ENCODE measurements at places on chromosomes 6 and 20.

DNA sequence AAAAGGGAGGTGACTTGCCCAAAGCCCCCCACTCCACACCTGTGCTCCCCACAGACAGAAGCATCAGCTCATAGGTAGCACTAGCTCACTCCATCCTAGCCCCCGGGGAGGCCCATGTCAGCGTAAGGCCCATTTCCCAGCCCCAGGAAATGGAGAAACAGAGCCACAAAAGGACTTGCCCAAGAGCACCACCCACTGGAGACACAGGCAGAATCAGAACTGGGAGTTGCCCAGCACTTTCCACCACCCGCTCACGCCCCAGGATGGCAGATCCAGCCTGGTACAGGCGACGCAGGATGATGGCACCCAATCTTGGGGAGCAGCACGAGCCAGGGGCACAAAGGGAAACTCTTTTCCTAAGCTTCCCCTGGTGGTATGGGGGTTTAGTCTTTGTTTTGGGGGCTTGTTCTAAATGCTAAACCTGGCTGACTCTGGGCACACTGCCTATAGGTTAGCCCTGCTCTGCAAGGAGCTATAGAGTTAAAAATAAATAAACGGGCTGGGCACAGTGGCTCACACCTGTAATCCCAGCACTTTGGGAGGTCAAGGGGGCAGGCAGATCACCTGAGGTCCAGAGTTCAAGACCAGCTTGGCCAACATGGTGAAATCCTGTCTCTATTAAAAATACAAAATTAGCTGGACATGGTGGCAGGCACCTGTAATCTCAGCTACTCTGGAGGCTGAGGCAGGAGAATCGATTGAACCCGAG is 11.8 kb downstream of the C20orf203 start:
- no peak for DNase-seq

DNA sequence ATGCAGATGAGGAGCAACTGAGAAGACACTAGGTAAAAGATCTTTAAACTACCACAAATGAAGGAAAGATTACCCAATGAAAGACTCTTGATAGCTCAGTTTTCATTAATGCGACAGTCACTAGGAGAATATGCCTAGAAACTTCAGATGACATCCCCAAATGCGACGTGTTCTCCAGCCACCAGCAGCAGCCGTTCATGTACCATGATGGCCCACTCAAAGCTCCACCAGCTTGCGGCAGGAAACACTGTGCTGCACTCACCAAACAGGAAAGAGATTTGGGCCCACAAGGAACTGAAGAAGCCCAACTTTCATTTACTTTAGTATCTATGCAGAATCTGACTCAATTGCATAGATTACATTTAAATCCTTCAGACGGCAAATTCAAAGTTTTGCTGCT is 7.5 kb downstream of the DIDO1 start:
- no peak for DNase-seq

- DNase-seq: no peak
Measured at GRCh38 chr20:36547186-36548005, 6.1 kb downstream of the MYL9 start.

DNA sequence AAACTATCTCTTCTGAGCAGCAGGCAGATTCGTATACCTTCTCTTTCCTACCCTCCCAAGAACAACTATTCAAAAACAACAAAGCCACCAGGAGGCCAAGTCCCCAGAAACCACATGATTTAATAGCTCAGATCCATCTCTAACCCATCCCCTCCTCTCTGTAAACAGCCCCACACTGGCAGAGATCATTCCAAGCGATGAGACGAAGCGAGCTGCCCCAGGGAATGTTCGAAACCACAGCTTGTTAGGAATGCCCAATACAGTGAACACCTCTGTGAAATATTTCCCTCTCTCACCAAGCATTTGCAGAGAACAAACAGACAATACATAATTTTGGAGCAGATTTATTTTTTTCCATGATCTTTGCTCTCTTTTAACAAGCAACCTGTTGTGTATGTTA is 231.8 kb downstream of the SOD2 start:
- peak; percentile 4 for DNase-seq

DNA sequence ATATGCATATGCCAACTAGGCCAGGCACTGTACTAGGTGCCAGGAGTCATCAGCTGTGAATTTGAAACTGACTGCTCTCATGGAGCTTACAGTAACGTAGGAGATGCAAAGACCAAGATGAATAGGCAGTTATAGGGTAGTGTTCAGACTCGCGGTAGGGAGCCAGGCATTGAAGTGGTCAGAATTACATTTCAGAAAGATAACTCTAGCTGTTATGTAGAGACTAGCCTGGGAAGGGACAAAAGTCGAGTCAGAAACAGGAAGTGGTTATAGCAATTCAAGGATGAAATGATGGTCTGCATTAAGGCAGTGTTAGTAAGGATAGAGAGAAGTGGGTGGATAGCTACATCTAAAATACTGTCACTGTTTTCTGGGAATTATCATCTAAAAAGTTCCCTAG is 56.6 kb downstream of the PCMT1 start:
- DNase-seq: peak; percentile 12

GRCh38 chr6:81785377-81785776 is 32.9 kb upstream of the TENT5A start:
- no peak for DNase-seq

GRCh38 chr6:150336299-150336698 is 32.5 kb upstream of the IYD start:
- DNase-seq: peak; percentile 16

DNA sequence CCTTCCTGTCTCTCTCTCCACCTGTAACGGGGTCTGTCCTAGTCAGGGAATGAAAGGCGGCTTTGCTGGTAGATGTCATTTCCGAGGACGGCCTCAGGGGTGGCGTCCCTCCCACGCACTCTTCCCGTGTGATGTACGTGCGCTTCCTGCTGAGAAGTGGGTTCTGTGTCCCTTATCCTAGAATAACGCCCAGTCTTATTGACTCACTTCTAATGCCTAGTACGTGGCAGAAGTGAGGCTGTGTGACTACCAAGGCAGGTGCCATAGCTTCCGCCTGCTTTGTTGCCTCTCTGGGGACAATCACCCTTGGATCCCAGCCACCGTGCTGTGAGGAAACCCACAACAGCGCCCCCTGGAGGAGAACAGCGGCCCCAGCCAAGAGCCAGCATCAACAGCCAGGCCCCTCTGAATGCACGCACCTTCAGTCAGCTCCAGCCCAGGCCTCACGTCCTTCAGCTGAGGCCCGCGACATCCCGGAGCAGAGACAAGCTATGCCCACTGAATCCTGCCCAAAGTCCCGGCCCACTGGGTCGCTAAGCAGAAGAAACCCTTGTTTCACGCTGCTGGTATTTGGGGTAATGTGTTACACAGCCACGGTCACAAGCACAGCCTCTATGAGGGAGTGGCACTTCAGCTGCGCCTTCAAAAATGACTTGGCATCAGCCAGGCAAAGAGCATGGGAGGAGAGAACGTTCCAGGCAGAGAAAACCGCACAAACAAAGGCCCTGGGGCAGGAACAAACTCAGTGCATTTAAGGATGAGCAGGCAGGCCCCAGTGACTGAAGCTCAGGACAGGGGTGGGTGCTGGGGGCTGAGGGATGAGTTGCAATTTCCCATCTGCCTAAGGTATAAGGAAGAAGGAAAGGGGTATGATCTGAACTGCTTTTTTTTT is 224.2 kb downstream of the NFATC2 start:
- DNase-seq: peak; percentile 60

DNA sequence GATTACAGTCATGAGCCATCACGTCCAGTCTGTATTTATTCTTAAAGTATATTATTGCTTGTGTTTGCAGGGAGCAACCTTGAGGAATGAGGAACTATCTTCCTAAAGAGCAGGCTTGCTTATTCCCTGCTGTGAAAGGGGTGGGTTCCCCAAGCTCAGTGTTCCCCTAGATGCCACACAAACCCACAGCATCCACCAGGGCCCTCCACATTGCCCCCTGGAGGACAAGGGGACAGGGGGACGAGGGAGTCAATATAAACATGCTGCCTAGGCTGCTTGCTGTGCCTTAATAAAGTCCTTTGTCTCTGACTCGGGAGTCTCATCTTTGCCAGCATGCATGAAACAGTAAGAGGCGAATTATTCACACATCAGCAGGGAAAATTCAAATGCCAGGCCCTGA is 8.0 kb upstream of the IDH3B start:
- no peak for DNase-seq

GRCh38 chr20:44011251-44011940 is 96.7 kb downstream of the TOX2 start:
- no peak for DNase-seq

- peak; percentile 58 for DNase-seq
Measured at GRCh38 chr6:87436435-87436834, 28.7 kb downstream of the CFAP206 start.

GRCh38 chr20:53608456-53609452 is 15.1 kb upstream of the ZNF217 start:
- DNase-seq: no peak

DNA sequence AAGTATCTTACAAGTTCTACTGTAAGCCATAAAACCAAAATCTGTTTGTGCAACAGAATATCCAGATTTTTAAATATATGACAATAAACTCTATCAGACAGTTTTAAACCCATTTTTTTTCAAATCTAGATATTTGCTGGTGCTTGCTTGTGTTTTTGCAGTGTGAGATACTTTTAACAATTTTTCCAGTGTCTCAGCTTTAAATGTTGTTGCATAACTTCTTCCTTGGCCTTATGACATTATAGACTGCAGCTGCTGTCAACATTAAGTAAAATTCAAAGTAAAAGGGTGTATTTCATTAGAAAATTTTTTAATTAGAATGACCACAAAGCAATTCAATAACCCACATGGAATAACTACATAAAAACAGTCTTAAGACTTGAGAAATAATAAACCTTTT is 139.5 kb downstream of the PTPRK start:
- no peak for DNase-seq

GRCh38 chr6:27791182-27791943 is 120.8 kb downstream of the OR2B2 start:
- DNase-seq: peak; percentile 88

GRCh38 chr6:11384531-11385309 is 152.3 kb upstream of the NEDD9 start:
- DNase-seq: peak; percentile 13

GRCh38 chr20:21104921-21105320 is 1.2 kb downstream of the LINC00237 start:
- no peak for DNase-seq

DNA sequence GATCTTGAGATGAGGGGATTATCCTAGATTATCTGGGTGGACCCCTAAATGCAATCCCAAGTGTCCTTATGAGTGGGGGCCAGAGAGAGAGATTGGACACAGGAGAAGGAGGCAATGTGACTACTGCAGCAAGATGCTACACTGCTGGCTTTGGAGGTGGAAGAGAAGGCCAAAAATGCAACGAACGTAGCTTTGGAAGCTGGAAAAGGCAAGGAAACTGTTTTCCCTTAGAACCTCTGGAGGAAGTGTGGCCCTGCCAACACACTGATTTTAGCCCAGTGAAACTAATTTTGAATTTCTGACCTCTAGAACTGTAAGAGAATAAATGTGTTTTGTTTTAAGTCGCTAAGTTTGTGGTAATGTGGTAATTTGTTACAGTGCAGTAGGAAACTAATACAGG is 15.7 kb downstream of the PPARD start:
- DNase-seq: no peak

- DNase-seq: no peak
Measured at GRCh38 chr6:48377115-48377514, 266.1 kb upstream of the PTCHD4 start.

DNA sequence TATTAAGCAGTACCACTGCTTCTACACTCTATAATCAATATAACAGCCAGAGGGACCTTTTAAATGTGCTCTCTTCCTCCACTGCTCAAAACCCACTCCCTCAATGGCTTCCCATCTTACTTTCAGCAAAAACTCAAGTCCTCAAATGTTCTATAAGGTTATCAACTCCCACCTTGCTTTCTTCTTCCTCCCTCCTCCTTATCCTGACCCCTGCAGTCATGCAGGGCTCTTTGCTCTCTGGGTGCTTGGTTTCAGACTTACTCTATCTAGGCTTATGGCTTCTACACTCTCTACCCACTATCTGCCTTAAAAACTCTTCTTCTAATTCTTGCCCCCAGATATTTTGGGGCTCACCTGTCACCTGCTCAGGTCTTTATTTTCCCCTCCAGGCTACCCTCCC is 5.3 kb downstream of the ARHGAP18 start:
- DNase-seq: no peak

DNA sequence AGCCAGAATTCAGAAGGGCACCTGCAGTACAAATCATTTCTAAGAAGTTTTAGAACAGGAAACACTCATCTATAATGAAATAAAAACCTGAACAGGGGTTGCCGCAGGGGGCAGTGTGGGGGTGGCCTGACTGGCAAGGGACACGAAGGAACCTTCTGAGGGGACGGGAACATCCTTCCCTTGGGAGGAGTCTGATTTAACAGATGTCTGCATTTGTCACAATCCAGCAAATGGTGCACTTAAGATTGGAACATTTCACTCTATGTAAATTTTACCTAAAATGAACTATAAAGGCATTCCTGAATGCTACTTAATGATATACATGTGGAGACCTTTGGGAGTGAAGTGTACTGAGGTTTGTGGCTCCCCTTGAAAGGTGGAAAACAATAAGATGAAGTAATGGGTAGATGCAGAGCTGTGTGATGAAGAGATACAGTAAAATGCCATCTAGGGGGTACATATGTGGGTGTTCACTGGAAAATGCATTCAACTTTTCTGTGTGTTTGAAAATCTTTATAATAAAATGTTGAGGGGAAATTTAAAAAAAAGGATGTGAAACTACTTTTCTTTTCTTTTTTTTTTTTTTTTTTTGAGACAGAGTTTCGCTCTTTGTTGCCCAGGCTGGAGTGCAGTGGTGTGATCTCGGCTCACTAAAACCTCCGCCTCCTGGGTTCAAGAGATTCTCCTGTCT is 89.5 kb downstream of the SNX5 start:
- DNase-seq: peak; percentile 9

- DNase-seq: no peak
Measured at GRCh38 chr6:56293781-56294180, 46.4 kb upstream of the COL21A1 start.

DNA sequence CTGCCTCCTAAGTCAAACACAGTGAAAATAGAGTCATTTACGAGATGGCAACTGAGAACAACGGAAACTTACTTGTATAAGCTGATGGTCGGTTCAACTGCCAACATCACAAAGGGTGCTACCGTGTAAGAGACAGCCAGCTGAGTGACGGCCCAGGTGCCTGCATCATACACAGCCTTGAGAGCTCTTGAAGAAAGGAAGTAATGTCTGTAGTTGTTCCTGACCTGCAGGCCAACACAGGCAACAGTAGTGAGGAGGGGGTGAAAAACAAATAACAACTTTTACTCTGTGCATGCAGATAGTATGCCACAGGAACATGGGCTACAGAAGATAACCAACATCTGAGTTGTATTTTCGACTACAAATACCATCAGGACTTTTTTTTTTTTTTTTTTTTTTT is 102.7 kb downstream of the MBOAT1 start:
- DNase-seq: no peak

- peak; percentile 24 for DNase-seq
Measured at GRCh38 chr6:156876302-156876701, 99.1 kb downstream of the ARID1B start.

- DNase-seq: no peak
Measured at GRCh38 chr20:14199111-14199510, 138.3 kb downstream of the FLRT3 start.

GRCh38 chr6:118598324-118598723 is 50.2 kb downstream of the PLN start:
- no peak for DNase-seq

- peak; percentile 55 for DNase-seq
Measured at GRCh38 chr20:1341561-1342265, 12.8 kb upstream of the SDCBP2 start.

Data from ELR (cell line).